ENCODE measurements at places on chromosomes 2 and 18.

DNA sequence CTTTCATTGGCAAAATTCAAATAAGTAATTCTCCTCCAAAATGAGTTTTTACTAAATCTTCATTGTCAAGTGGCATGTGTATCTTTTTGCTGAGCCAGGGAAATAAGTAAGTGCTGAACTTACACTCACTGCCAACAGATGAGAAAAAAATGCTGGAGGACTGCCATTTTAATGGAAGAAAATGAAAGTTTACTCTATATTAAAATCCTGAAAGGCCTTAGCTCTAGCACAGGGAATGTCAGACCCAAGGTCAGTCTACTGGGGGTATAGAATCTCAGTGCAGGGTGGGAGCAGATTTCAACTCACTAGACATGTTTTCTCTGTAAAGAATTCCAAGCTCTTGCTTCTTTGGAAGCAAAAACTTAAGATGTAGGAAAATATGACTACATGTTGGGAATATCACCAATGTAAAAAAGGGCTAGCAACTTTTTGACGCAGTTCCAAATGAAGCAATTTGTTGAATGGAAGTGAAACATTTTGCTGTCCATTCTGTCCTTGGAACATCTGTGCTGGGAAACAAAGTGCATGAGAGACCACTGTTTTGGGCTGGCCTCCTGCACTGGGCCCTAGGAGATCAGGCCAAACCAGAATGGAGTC, 127.0 kb downstream of the ST6GAL2 start:
- no peak for DNase-seq

DNA sequence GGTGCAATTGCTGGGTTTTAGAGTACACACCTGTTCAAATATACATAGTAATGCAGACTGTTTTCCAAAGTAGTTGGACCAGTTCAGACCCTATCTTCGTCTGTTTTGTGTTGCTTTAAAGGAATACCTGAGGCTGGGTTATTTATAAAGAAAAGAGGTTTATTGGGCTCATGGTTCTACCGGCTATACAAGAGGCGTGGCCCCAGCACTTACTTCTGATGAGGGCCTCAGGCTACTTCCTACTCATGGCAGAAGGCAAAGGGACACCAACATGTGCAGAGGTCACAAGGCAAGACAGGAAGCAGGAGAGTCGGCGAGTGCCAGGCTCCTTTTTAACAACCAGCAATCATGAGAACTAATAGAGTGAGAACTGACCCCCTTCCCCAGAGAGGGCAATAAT, 21.9 kb upstream of the EMILIN2 start:
- DNase-seq: no peak

DNA sequence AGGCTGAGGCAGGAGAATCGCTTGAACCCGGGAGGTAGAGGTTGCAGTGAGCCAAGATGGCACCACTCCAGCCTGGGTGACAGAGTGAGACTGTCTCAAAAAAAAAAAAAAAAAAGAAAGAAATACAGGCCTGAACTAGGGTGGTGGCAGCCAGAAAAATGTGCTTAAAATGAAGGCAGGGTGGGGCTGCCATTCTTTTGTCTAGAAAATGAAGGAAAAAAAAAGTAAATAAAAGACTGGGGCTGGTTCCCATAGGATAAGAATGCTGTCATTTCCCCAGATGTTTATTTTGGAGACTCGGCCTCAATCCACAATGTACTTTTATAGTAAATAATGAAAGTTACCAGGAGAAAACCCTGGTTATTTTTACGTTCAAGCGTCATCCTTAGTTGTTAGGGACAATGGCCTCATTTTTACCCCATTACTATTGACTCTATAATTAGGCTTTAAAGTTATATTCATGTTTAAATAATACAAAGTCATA, 58.9 kb downstream of the ATP8B1 start:
- no peak for DNase-seq

DNA sequence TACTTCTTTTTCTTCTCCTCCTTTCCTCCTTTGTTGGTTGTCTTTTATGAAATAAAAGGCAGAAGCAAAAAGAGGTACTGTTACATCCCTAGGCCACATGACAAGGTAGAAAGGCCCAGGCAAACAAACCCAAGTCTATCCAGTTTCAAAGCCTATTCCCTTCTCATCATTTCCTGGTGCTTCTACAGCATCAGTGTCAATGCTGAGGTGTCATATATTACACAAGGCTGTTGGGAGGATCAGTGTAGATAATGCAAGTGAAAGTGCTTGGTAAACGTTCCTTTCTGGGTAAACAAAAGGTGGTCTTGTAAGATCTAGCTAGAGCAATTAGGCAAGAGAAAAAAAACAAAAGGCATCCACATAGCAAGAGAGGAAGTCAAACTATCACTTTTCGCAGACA, 64.9 kb downstream of the EVA1A start:
- no peak for DNase-seq

DNA sequence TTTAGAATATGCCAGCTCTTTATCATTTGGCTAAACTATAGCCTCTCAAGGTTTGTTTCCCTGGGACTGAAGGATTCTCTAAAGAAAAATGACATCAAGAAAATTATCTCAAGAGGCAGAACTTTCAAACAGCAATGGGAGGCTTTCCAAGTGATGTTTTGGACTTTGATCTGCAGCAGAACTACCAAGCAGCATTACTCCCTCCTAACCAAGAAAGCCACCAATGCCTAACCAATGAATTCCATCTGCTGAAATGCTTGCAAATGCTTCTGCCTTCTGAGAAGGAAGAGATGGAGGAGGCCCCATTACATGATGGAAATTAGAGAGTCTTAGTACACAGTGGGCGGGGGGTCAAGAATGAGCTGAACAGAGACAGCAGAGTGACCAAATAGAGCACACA, 95.1 kb upstream of the SLC35G4 start:
- peak; percentile 32 for DNase-seq

DNA sequence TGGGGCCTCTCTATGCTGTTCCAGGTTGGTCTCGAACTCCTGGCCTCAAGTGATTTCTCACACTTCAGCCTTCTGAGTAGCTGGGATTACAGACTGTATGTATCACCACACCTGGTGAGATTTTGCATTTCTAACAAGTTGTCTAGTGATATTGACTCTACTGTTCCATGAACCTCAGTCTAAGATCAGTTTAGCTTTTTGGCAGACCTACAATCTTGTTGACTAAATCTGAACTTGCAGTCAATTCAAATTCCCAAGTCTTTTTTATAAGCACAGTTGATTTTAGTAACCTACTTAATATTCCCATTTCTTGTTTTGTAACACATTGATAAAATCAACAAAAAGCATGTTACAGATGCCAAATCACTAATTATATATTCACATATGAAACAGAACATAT, 266.1 kb upstream of the CYP26B1 start:
- DNase-seq: no peak

GRCh38 chr2:212832211-212833195, 293.9 kb upstream of the ERBB4 start:
- no peak for DNase-seq

GRCh38 chr2:191789796-191790195, 57.1 kb downstream of the CAVIN2 start:
- DNase-seq: no peak

DNA sequence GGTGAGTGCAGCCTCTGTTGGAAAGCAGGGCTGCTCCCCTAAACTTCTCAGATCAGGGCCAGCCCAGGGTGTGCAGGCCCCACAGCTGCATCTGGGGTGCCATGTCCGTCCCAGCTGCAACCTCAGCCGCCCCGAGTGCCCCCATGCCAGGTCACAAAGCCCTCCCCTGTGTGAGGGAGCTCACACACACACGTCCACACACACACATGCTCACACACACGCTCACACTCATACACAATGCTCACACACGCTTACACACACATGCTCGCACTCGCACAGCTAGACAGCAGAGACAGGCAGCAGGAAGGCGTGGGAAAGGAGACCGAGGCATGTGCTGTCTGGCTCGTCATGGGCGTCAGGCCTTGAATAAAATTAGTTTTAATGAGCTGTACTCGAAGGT, 55.4 kb downstream of the ADI1 start:
- no peak for DNase-seq

DNA sequence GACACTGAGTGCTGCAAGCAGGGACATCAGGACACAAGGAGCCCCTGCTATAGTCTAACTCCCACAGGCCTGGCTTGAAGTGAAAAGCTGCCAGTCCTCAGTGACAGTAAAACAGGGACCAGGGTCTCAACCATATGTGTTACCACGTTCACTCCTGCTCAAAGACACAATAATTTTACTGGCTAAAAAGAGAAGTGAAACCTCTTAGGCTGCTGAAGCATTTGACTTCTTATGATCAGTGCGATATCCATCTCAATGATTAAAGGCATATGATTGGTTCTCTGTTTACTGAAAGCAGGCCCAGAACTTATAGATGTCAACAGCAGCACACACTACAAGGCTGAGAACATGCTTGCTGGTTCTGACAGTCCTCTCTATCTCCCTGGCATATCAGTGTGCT, 129.8 kb upstream of the LMAN1 start:
- no peak for DNase-seq

GRCh38 chr2:65265671-65266045, 38.0 kb downstream of the ACTR2 start:
- no peak for DNase-seq

DNA sequence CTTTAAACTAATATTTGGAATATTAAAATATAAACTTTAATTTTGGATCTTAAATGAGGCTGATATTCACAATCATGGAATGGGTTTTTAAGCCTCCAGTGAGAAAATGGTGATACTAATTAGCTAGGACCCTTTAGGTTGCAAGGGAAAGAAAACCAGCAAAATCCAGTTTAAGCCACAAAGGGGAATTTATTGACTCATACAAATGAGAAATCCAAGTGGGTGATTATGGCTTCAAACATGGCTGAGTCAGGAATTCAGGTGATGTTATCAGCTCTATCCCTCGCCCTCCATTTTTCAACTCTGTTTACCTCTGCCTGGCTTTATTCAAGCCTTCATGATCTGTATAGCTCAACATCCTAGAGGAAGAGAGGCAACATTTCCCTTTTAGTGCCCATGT, 75.3 kb upstream of the DLX2 start:
- peak; percentile 21 for DNase-seq

DNA sequence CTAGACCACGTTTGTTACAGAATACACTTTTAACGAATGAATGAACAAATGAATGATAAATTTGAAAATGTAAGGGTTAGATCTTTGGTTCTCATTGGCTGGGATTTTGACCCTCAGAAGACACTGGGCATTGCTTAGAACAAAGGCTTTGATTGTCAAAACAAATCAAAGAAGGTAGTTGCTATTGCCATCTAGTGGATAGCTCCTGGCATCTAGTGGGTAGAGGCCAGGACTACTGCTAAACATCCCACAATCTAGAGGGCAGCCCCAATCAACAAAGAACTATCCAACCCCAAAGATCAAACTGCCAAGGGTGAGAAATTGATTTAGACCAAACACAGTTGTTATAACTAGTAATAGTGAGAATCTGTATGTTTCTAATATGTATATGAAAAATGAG, 552.3 kb downstream of the KCNJ3 start:
- no peak for DNase-seq

DNA sequence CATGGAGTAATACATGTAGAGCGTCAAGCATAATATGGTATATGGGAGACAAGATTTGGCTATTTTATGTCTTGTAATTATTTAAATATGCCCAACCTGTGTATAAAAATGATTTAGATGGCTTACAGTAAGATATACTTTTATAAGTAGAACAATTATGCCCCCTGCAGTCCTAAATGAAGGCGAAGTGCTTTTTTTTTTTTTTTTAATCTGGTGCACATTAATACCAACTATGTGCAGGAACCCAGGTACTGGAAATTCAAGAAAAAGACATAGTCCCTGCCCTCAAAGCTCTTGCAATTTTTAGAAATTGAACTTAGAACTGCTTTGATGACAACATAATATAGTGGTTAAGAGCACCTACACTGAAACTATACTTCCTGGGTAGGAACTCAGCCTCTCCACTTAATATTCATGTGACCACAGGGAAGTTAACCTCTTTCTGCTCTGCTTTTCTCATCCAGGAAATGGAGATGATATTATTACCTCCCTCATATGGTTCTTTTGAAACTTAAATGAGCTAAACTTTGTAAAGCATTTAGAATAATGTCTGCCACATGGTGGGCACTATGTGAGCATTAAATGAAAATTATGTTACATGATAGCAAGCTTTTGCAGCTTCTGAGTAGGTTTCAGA, 38.1 kb downstream of the AFTPH start:
- peak; percentile 7 for DNase-seq

DNA sequence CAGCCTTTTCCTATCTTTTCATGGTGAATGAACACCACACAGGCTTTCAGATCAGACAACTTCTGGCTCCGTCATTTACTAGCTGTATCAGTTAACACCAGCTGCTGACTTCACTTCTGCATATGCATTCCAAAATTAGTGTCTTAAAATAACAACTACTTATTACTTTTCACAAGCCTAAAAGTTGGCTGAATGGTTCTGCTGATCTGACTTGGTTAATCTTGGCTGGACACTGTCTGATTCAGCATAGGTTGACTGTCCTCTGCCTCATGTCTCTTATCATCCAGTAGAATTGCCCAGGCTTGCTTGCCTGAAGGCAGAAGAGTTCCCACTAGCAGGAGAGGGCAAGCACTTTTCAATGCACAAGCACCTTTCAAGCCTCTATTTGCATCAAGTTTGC, 72.7 kb downstream of the MARCHF4 start:
- DNase-seq: no peak

DNA sequence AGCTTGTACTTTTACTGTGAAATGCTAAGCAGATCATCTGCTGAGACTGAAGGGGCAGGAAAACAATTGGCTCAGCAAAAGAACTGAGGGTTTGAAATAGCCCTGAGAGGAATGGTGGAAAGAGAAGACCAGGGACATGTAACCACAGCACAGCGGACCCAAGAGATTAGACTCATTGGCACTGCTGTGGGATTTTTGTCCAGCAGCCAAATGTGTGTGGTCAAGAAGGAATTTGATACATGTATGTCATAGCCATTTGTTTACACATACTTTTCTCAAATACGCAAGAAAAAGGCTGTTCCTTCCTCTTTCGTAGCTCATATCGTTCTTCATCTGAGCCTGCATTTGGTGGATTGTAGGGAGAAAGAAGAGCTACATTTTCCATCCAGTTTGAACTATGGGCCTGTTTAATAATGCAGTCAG, 73.8 kb downstream of the TRABD2A start:
- peak; percentile 93 for DNase-seq

- DNase-seq: peak; percentile 53
Measured at GRCh38 chr18:323253-323622, 55.4 kb upstream of the THOC1 start.

GRCh38 chr18:79797518-79798345, at the start of gene KCNG2:
KCNG2 (plus strand) TSS chr18:79797938; CDS start chr18:79863668, 65,730 bp downstream.
- peak; percentile 32 for DNase-seq

- no peak for DNase-seq
Measured at GRCh38 chr2:174877301-174877700, 113.0 kb upstream of the CHRNA1 start.

DNA sequence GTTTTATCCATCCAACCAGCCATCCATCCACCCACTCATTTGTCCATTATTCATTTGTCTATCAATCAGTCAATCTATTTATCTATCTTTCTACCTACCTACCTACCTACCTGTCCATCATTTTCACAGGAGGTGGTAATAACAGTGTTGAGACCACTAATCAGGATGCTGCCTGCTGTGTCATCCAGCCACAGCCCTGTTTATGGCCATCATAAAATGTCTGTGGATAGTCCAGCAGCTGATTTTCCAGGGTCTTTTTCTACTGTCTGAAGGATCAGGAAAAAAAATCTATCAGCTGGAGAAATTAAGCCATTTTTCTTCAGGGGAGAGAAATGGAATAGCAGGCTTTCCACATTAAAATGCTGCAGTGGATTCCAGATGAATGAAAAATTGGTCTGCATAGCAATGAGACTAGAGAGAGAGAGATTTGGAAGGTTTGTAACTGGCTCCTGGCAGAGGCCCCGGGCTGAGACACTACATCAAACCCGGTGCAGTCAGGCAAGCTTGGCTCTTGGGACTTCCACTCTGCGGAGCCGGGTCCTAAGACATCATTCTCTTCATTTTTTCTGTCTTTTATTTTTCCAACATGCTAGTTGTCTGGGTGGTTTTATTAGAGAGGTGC, 33.0 kb upstream of the BOD1L2 start:
- no peak for DNase-seq
